ENCODE measurements at places on chromosomes 3 and 15.

DNA sequence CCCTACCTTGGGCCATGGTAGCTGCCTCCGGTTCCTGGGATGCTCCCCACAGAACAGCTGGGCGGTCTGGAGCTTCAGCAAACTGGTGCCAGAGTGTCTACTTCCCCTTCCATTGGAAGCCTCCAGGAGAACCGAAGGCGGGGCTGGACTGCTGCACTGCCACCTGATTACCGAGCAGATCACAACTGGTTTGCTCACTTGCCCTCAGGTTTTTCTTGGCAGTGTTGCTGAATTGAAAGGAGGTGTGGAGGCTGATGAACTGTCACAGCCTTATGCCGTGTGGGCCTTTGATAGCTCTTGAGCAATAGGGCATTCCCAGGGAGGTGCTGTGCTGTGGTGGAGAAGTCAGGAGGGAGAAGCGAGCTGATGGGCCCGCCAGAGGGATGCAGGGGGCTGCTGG lies at the start of gene TGM5:
TGM5 (minus strand) TSS at position 95 of the 400 bp plus-strand sequence; CDS start at position 16, 79 bp downstream.
- no peak for DNase-seq

GRCh38 chr3:65861718-65862117 lies 177.0 kb downstream of the MAGI1 start:
- DNase-seq, result no peak

- DNase-seq, result peak; percentile 11
These were observed 286.6 kb downstream of the PTPRG start for GRCh38 chr3:61847784-61848462.

- no peak for DNase-seq
These were observed 274.5 kb downstream of the NEK10 start for GRCh38 chr3:27094721-27095120.

DNA sequence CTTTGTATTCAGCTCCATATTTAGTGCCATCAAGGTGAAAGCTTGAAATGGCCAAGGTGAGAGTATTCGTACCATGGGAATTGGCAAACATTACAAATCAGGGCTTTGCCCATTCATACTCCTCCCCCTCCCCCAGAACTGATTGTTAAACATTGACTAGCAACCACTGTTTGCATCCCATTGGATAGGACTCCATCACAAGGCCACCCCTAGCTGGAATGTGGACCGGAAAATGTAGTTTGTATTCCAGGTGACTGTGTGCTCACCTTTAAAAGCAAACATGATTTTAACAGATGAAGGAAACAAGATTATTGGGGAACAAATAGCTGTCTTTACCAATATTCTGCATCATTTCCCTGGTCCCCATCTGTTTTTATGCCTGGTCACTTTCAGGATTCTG lies 14.1 kb downstream of the ST3GAL6 start:
- no peak for DNase-seq

- no peak for DNase-seq
These were observed 302.2 kb downstream of the PTPRG start for GRCh38 chr3:61863579-61863978.

DNA sequence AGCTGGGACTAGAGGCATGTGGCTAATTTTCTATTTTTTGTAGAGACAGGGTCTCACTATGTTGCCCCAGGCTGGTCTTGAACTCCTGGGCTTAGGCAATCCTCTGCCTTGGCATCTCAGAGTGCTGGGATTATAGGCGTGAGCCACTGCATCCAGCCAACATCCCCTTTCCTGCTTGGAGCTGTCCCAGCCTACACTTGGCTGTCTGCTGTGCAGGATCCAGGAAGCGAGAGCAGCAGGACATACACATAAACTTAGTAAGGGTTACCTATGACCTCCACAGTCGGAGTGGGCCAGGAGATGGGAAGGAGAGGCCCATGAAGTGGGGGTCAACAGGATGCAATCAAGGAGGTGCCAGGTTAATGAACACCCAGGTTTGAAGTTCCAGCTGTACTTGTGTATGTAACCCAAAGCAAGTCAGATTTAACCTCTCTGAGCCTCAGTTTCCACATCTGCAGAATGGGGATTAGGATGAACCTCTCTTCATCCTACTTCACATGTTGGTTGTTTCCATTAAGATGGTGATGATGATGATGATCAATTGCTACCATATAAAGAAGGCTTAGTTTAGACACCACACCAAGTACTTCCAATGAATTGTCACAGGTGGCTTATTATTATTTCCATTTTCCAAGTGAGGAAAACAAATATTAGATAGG lies 69.5 kb upstream of the OXTR start:
- DNase-seq, result no peak

DNA sequence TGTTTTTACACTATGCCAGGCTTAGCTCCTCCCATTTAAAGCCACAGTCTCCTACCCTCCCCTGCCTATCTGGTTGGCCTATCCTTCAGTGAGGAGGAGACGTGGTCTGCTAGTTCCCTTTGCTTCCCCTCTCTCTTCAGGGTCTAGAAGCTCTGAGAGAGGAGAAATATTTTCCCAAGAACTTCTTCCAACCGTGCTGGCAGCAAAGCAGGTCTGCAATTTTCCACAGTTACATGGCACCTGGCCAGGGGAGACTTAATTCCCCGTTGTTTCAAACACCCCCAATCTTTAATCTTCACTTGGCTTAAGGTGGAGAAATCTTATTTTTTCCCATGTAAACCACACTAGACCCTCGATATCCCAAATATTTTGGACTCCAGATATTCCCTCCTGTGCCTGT lies 149.5 kb upstream of the MCTP2 start:
- DNase-seq, result no peak

DNA sequence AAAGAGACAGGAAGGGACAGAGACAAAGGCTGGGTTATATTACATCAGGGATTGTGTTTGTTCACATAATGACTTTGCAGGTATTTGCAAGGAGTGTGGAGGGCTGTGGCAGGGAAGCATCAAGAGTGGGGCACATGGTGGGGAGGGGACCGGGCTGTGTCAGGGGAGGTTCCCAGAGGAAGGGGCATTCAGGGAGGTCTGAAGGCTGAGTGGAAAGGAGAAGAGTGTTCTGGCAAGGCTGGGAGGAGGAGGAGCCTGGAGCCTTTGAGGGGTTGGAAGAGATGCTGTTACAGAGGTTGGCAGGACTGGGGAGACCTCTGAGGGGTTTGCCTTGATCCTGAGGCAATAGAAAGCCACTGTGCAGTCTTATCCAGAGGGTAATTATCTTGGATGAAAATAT lies 49.4 kb downstream of the EXOG start:
- DNase-seq, result no peak

DNA sequence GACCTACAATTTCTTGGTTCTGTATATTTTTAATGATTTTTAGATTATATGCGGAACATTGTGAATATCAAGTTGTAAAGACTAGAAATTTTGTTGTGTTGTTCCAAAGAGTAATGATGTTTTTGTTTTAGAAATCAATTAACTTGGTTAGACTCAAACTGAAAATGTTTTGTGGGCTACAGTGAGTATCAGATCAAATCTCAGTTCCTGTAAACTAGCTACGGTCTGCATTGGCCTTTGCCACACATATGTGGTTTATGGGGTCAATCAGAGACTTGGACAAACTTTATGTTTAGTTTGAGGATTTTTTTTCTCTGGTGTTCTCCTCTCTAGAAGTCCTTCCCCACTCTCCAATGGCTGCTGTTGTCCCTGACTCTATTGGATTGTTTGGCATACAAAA lies 308.0 kb upstream of the THRB start:
- no peak for DNase-seq

DNA sequence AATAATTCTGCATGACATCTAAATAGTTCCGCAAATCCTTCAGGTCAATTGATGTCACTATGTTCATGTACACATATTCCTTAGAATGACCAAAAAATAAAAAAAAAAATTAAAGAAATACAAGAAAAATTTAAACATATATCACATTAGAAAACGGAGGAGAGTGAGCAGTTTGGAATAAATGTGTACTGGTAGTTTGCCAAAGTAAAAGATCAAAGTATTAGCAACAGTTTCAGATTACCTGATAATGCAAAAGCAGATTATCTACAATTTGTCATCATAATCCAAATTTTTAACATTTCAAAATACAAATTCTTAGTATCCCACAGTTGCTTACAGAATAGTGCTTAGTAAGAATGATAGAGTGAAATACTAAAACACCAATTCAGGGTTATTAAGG lies 1.9 kb downstream of the DLG1 start:
- DNase-seq, result no peak

DNA sequence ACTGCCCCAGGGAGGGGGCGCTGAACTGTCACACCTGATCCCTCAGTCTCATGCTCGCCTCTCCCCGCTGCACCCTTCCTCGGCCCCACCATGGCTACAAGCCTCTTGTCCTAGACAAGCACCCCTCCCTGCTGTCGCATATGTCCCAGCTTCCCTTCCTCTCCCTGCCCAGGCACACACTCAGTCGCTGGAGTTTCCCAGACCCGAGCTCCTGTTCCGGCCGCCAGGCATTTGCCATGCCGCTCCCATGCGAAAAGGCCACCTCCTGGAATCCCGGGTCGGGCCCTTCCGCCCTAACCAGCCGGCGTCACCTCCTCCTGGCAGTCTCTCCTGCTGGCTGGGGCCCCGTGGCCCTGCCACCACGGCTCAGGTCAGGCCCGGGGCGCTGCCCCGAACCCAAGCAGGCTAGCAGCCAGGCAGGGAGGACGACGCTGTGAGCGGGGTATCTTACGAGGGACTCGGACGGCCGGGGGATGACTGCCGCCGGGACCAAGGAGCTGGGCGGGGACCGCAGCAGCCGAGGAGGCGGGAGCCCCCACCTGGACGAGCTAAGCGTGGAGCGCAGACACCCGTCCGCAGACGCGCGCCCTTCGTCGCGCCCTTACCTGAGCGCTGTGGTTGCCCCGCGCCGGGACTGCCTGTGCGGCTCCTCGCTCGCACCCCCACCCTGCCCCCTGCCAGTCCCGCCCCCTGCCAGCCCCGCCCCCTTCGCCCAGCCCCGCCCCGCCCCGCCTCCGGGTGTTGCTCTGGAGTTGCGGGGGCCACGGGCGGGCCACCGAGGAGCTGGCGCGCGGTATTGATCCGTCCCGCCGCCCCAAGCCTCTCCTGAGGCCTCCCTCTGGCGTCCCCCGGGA lies at the start of gene ALS2CL:
ALS2CL (minus strand) TSS at position 642 of the 854 bp plus-strand sequence. CDS start 4,239 bp downstream, outside the sequence.
- DNase-seq, result no peak

DNA sequence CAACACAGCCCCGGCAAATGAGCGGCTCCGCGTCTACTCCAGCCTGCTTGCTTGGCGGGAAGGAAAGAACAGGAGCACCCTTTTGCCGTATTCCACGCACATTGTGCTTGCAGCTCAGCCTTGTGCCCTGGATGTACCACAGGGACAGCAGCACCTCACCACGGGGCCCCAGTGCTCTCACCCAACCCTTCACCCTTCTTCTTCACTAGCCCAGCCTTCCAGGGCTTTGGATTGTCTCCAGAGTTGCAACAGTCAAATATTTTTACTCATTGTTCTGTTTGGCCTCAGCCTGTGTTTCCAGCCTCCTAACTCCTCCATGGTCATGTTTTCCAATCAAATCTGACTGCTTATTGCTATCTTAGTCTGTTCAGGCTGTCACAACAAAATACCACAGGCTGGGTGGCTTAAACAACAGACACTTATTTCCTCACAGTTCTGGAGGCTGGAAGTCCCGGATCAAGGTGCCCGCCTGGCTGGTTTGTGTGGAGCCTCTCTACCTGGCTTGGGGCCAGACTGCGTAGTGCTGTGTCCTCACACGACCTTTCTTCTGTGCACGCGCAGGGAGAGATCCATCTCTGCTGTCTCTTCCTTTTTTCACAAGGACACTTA lies 79.2 kb upstream of the ABHD17C start:
- DNase-seq, result no peak

- no peak for DNase-seq
These were observed 3.1 kb upstream of the SQOR start for GRCh38 chr15:45631776-45632175.

DNA sequence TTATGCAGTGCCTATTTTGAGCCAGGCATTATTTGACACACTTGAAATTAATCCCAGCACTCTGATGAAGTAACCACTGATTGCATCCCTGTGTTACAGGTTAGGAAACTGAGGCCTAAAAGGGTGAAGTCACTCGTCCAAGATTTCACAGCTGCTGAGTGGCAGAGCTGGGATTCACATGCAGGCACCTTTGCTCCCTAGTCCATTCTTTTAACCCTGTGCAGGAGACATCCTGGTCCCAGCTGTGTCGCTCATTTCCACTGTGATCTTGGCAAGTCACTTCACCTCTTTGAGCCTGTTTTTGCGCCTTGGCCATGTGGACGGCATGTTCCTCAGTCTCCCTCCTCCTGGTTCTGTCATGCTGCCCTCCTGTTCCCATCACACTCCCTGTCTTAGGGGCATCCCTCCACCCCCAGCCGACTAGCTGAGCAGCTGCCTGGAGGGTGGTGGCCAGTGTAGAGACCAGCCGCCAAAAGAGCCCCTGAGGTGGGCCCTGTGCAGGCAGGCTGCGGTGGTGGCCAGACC lies 70.6 kb downstream of the SMAD6 start:
- no peak for DNase-seq

DNA sequence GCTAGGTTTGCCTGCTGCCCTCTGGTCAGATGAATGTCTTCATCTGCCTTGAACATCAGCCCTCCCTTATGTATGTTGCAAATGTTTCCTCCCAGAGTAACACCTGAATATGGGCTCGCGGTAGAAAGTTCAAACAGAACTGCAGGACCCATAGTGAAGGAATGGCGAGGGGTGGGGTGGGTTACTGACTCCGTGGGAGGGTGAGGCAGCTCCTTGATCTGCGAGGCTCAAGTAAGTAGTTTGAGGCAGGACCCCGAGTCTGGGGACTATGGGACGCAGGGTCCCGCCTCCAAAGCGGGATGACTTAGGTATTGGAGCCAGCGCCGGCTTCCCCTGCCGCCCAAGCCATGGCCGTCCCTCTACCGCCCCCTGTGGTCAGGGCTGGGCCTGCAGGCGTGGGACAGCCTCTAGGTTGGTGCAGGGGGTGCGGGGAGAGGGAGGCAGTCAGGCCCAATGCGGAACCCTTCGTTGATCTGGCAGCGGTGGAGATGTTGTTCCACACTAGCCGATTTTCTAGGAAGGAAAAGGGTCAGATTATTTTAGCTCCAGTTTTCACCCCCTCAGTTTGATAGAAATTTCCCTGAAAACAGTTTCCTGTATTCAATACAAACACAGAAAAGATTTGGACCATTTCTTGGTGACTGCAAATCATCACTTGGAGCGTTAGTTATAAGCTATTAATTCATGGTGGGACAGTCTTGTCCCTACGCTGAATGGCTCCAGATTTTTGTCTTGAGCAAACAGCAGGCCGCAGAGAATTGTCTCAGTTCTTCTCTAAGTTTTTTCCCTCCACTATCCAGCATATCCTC lies 72.3 kb downstream of the CORO2B start:
- no peak for DNase-seq

- DNase-seq, result no peak
These were observed 83.4 kb upstream of the STT3B start for GRCh38 chr3:31449318-31449717.

GRCh38 chr3:126965526-126966080 lies 17.3 kb upstream of the PLXNA1 start:
- DNase-seq, result no peak

Measured in anterior cingulate cortex (tissue), 58 donors.